ENCODE measurements at places on chromosomes 1 and 21.

DNA sequence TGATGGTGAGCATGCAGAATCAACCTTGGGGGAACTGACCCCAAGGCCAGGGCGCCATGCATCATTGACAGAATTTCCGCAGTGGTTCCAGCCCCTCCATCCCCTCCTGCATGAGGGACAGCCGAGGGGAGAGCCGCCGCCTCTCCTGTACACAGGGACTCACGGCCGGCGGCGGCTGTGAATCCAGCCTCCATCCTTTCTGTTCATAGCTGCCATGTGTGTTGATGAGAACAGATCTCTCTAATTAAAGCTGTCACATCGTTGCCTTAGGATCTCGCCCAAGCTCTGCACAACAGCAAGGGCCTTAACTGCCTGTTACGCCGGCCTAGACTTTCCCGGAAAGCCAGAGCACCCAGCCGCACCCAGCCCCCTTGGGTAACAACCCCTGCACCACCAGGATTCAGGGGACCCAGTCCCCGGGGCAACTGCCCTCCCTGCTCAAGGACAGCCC, 151.6 kb downstream of the NPHP4 start:
- no peak for DNase-seq

DNA sequence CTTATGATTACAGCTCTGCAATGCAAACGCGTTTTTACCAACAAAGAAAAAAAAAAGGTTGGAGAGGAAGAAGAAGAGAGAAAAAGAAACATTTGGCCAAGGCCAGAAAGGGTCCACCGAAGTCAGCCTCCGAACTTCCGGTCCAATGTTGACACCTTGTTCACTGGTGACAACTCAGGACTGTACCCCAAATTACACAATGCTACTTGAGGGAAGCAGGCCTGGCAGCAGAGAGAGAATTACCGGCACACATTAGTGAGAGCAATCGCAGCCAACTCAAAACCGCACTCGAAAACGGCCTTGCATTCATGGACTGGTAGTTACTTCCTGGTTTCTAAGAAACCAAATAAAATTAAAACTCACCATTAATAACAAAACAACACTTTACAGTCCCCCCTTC, 652.5 kb downstream of the KIF26B start:
- DNase-seq = peak; percentile 46

DNA sequence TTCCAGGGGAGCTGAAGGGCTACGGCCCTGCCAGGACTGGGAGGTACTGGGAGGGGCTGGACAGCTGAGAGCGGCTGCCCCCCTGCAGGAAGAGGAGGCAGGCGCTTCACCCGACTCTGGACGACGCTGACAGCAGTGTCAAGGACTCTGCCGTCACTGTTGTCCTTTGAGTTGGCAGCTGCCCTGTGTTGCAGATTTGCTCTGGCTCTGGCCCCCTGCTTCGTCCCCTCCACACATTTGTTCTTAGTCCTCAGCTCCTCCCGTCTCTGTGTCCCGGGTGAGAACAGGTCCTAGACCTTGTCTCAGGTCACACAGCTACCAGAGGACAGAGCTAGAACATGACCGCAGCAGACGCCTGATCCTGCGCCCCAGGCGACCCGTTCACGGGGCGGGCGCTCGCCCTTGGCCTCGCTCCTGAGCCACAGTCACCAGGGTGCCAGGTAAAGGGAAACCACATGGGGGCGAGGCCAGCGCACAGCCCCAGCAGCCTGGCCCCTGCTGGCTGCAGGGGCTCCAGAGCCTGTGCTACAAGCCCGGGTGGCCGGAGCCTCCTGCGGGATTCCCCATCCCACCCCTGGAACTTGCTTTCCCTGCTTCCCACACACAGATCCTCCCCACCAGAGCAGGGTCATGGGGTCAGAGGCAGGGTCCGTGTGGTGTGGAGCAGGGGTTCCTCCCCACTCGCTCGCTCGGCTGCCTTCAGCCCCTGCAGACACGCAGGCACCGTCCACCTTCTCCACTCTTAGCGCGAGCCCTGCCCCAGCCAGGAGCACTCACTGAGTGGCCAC, 10.7 kb upstream of the NPHP4 start:
- no peak for DNase-seq

- no peak for DNase-seq
Observed at GRCh38 chr21:33290441-33290840, 24.3 kb downstream of the IL10RB start.

DNA sequence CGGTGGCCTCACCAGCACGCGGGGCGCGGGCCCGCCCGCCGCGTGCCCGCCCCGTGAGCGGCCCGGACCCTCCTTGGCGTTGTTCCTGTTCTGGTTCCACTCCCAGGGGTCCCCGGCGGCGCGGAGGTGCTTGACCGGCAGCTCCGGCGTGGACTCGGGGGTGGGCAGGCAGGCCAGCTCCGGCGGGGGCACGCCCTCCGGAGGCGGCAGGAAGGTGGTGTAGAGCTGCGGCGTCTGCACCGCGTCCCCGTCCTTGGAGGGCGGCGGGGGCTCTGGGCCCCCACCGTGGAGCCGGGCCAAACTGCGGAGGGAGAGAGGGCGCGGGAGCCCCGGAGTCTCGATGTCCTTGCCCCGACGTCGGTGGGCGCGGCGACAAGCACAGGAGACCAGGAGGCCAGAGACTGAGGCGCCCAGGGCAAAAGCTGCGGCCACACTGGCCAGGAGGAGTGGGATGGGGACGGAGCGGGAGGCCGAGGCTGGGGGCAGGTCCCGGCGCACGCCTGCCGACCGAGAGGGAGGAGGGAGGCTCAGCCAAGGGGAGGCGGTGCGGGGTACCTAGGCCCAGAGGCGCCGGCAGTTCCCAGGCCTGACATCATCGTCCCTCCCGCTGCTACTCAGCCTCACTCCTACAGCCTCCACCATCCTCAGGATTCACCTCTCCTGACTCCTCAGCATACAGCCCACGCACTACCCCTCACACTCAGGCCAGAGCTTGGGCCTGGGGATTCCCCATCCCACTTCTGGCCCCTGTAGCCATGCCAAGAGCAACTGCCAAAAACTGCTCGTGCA, 13.2 kb downstream of the SEMA6C start:
- DNase-seq = no peak

- DNase-seq = no peak
Observed at GRCh38 chr1:21313203-21313885, 23.1 kb upstream of the ECE1 start.

DNA sequence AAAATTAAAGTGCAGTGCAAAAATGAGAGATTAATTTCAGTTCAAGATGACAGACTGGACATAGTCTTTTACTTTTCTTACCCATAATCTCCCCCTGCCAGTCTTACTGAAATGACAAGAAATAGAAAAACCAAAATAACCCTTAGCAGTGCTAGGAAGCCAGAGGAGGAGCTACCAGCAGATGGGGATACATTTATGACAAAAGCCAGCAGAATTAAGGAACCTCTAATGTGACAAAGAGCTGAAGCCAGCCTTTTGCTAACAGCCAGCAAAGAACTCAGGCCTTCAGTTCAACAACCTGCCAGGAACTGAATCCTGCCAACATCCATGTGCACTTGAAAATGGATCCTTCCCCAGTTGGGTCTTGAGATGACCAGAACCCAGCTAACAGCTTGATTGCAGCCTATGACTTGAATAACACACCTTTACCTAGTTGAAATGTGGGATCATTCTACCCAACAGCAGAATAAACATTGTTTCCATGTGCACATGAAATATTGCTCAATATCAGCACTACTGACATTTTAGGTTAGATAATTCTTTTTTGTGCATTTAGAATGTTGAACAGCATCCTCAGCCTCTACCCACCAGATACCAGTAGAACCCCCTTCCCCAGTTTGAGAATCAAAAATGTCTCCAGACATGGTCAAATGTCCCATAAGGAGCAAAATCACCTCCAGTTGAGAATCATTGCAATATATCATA, 7.9 kb upstream of the TRAF5 start:
- no peak for DNase-seq

DNA sequence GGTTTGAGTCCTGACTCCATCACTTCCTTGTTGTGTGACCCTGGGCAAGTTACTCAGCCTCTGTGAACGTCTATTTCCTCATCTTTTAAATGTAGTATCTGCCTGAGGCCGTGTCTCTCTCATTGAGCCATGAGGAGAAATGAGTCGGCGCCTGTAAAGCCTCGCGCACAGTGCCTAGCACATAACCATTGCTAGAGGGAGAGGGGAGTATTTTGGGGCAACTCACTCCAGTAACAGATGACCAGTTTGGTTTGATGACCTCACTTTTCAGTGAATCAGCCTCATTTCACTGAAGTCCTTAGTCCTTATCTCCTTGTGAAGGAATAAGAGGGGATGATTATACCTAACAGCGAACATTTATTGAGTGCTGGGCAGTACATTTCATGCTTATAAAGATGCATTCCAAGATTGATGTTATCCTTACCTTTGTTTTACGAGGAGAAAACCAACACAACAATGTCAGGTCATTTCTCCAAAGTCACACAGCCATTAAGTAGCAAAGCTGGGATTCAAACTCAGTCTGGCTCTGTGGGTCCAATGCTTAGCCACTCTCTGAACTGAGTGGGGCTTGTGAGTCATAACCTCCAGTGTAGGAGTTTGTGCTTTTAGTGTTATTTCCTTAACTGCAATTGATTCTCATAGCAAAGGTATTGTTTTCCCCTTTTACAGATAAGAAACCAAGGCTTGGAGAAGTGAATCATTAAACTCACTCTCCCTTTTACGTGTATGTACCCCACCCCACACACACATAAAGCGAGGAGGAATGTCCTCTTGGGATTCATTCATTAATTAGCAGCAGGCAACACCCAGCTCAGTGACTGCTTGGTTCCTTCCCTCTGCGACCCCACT, 25.9 kb downstream of the KCNC4 start:
- no peak for DNase-seq

GRCh38 chr1:21337928-21338572, 47.8 kb upstream of the ECE1 start:
- no peak for DNase-seq

DNA sequence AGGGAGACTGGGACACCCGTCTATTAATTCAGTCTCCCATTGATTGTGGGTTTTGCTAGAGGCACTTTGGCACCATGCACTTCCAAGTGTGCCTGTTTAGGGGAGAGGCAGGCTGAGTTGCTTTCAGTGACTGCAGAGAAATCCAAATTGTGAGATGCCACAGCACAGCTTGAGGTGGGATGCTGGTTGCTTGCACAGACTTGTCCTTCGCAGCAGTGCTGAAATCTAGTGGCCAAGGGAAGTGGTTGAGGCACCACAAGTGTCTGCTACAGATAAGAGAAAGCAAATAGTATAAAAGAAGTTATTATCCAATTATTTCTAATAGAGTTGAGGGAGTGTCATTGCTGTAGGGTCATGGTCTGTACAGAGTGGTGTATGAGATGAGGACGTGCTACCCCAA, 40.0 kb upstream of the APP start:
- DNase-seq = no peak

GRCh38 chr21:25735646-25736597, 1.1 kb downstream of the GABPA start:
- peak; percentile 46 for DNase-seq

DNA sequence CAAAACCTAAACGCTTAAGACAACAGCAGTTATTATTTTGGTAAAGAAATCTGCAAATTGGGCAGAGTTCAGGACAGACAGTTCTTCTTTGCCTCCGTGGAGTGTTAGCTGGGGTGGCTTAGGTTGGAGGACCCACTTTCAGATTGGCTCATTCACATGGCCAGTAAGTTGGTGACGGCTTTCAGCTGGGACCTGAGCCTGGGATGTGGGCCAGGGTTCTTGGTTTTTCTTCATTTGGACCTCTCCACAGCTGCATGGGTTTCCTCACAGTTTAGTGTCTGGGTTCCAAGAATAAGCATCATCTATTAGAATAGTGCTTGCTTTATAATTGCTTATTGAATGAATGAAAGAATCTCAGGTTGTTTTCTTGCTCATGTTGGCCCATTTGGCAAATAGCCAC, 72.2 kb downstream of the ATF6 start:
- no peak for DNase-seq

GRCh38 chr1:22807340-22807739, 96.7 kb downstream of the EPHB2 start:
- DNase-seq = no peak

GRCh38 chr1:190373705-190374336, 103.8 kb downstream of the BRINP3 start:
- DNase-seq = no peak

GRCh38 chr1:87805666-87806378, 477.1 kb downstream of the LMO4 start:
- no peak for DNase-seq

DNA sequence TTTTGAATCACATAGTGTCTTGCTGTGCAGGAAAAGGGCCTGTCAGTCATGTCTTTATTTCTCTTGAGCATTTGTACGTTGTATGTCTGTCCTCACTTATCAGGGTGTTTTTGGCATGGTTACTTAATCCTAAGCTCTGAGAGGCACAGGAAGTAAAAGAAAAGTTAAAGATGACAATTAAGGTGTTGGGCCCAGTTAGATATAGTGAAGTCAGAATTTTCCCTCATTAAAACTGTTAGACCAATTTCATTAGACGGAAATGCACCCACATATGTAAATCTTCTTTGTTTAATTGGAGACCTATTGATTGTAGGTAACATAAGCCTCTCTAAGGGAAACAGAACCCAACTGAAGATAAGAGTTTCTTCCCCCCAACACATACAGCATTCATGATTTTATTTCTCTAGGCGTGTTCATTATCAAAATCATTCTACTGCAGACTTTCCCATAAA, 21.9 kb downstream of the NFIA start:
- DNase-seq = no peak

- DNase-seq = no peak
Observed at GRCh38 chr1:232046451-232047306, 420.1 kb downstream of the DISC1 start.

DNA sequence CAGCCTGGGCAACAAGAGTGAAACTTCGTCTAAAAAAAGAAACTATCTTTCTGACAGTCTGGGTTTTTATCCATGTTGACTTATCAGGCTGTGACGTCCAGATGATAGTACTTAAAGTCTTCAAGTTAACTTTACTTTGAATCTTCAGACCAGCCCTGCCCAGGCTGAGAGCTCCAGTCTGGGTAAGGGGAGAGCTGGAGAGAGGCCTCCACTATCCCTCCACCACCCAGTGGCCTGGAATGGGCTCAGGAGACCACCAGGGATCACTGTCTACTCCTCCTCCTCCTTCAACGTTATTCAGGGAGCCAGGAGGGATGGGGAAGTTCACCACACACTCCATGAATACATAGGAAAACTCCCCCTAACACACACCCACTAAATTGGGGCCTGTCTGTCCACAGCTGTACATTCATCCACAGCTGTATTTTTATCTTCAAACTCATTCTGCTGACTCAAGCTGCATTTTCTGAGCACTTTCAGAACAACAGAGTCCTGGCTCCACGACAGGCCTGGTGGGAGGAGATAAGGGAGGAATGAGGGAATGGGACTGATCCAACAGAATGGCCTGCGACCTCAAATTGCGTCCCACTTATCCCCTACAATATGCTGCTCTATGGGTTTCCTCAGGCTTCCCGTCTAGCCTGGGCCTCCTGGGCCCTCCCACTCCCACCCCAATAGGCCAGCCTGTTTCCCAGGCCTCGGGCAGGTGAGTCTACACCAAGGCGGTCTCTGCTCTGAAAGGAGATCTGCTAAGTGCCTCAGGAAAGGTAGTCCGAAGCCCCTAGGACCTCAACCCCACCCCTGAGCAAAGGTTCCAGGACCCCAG, 1.8 kb downstream of the SLC45A3 start:
- no peak for DNase-seq

- no peak for DNase-seq
Observed at GRCh38 chr1:30942326-30942963, 33.9 kb upstream of the SDC3 start.

- DNase-seq = no peak
Observed at GRCh38 chr1:19339214-19339861, 27.2 kb downstream of the SLC66A1 start.

Data from GM12892 (cell line).